ENCODE measurements at places on chromosomes 7 and 10. TPM values are rescaled to one million over a fixed set of nuclear protein-coding genes. Genes with fewer than 3 reads are reported as not detected.

DNA sequence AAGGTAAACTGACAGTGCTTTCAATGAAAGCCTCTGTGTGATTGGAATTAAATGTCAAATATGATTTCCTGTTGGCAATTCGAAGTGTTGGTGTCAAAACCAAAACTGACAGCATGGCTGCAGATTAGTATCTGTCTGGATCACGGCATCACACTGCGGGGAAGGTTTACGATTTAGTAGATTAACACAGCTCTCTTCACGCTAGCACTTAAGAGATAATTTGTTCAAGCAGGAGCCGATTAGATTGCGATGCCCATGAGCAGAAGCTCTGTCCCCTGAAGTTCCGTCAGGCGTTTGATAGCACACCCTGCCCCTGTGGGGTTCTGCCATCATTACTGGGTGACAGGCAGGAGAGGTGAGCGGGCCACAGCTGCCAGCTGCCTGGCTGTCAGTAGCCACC lies 279.5 kb upstream of the AUTS2 start:
- no peak for DNase-seq

- no peak for DNase-seq
These were observed 125.0 kb upstream of the FOXK1 start for GRCh38 chr7:4556868-4557793.

SP8 gene
- 59.2 TPM for total RNA-seq

- DNase-seq, result no peak
These were observed 95.4 kb downstream of the TAX1BP1 start for GRCh38 chr7:27835376-27835775.

C10orf105 gene
- total RNA-seq, result 0.18 TPM

Data from H7 (cell line).